Esophagus squamous epithelium (tissue), 5 donors: ENCODE measurements at places on chromosomes 11 and 22.

GRCh38 chr11:85558411-85558810, 68.7 kb downstream of the DLG2 start:
- H3K27ac ChIP-seq: no peak overlapping the region
- no peaks in the 10 kb centered on the region for H3K4me1 ChIP-seq
- H3K36me3 ChIP-seq: no peaks in the 10 kb centered on the region
- DNase-seq: no peak
- no peak overlapping the region for H3K4me3 ChIP-seq
- H3K27me3 ChIP-seq: no peaks in the 10 kb centered on the region

GRCh38 chr22:27651486-27651885, 150.1 kb downstream of the MN1 start:
- H3K36me3 ChIP-seq: no peaks in the 10 kb centered on the region
- H3K27ac ChIP-seq: peak overlapping the region; percentile 38
- peaks cover 3% of the 10 kb centered on the region for H3K27me3 ChIP-seq
- no peaks in the 10 kb centered on the region for H3K4me1 ChIP-seq
- no peak for DNase-seq

DNA sequence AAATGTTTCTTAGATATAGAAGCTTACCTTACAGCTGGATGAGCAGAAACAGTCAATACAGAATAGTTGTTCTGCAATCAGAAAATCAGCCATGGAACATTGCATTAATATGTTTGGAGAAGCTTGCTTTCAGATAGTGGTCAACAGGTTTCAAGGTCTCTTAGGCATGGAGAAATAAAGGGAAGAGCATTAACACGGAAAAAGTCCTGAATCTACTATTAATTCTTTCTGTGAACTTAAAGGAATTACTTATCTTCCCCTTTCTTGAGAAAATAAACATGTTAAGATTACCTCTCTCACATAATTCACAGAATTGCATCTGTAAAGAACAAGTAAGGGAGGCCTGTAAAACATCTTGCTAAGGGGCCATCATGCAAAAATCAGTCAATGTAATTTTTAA, at the start of gene OR5B3:
Gene OR5B3, minus strand, starts transcription at position 101 of the 400 bp plus-strand sequence. CDS start 3,465 bp downstream, outside the sequence.
- H3K4me3 ChIP-seq: no peak within 1 kb of the TSS
- no peaks in the 10 kb centered on the region for H3K36me3 ChIP-seq
- H3K27me3 ChIP-seq: no peaks in the 10 kb centered on the region
- H3K4me1 ChIP-seq: no peaks in the 10 kb centered on the region
- no peak within 1 kb of the TSS for H3K27ac ChIP-seq

DNA sequence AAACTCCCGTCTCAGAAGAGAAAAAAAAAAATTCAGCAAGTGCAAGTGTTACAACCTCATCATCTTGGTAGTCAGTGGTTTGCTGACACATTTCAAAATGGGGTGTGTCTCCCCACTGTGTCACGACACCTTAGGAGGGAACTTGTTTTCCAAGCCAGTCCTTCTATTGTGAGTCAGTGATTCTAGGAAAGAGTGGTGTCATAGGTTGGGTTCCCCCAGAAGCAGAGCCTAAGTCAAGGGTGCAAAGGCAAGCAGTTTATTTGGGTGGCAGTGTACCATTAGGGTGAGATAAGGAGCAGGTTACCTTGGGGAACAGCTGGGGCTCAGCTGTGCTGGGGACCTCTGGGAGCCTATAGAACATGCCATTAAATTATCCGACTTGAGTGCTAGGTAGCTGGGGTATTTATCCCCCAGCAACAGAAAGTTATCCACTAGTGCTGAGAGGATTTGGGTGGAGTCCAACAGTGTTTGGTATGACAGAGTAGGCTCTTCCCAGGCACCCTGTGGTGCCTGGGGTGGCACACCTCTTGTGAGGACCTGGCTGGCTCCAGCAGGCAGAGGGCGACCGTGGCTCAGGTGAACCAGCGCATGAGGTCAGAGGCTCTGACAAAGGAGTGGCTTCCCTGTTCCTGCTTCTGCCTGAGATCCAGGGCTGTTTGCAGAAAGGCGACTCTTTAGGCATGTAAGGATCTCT, 41.7 kb downstream of the KIAA1671 start:
- DNase-seq: no peak
- H3K27me3 ChIP-seq: no peaks in the 10 kb centered on the region
- H3K4me1 ChIP-seq: peaks cover 60% of the 10 kb centered on the region
- H3K36me3 ChIP-seq: no peaks in the 10 kb centered on the region
- H3K27ac ChIP-seq: peak overlapping the region; percentile 84

DNA sequence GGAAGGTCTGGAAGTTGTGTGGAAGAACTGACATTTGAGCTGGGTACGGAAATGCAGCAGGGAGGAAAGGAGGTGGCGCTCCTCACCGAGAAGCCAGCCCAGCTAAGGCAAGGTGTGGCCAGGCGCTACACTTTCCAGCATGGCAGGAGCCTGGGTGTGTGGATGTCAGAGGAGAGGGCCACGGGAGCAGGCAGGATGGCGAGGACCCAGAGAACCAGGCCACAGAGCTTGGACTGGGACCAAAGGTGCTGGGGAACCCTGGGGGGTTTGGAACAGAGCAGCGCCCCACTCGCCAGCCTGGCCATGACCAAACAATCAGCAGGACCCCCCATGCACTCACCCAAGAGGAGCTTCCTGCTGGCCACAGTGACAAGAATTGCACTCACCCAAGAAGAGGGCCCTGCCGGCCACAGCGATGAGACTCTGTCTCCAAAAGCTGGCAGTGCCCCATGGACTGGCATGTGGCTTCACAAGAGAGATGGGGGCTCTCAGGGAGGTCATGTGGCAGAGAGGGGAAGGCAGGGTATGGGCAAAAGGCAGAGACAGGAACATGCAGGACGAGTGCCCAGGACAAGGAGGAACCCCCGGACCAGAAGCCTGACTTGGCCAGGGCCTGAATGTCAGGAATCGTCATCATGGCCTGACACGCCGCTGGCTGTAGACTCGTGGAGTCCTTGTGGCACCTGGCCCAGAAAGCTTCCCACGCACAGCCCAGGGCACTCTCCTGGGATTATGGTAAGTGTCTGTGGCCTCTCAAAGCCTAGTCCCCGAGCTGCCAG, 45.4 kb downstream of the IGF2 start:
- DNase-seq: no peak
- no peak overlapping the region for H3K4me3 ChIP-seq
- H3K4me1 ChIP-seq: peaks cover 31% of the 10 kb centered on the region
- H3K27ac ChIP-seq: no peak overlapping the region
- no peaks in the 10 kb centered on the region for H3K27me3 ChIP-seq

DNA sequence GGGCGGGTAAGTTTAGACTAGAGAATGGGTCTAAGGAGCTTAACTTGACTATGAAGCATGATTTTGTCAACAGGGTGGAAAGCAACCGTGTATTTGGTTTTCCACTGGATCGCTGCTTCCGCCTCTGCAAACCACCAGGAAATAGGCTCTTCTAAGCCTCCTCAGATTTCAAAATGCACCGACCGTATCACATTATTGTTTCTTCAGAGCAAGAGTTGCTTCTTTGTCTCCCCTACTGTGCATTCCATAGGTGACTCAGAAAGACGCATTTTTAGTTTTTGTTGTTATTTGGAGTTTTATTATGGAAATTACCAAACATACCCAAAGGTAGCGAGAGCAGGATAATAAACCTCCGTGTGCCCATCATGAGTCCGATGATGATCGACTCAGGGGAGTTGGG, 64.3 kb upstream of the RASD2 start:
- peaks cover 15% of the 10 kb centered on the region for H3K4me1 ChIP-seq
- H3K27me3 ChIP-seq: no peaks in the 10 kb centered on the region
- no peak for DNase-seq
- no peaks in the 10 kb centered on the region for H3K36me3 ChIP-seq

DNA sequence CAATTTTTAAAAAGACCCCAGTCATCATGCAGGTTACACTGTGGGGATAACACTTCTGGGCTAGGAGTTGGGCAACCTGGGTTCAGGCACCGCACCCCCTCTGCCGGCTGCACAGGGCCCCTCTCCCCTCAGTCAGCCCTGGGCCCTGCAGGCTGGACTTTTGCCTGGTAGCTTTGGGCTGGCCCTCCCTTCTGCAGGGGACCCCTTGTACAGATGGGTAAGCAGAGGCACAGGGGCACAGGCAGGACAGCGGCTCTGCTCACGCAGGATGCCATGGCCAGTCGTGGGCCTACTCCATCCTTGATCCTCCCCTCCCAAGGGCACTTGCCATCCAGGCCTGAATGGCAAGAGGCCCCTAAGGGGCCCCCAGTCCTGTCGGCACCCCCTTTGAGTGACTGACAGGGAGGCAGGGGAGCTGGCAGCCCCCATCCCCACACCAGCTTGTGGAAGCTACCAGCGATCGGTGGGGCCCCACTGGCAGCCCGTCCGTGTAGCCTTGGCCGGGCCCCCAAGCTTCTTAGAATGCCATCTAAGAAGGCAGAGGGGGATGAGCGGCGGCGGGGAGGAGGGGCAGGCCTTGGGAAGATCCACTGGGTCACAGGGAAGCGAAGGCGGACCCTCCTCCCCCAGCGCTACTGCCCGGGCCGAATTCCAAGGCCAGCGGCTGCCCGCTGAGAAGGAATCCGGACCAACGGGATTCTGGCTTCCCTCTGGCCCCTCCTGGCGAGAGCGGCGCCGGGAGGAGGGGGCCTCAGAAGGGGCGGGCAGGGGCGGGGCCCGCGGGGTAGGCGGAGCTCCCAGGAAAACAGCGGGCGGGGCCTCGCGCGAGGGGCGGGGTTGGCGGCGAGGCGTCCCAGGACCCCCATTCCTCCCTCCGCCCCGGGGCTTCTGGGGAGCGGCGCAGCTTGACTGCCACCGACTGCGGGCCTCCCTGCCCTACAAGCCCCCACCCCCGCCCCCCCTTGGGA, 6.8 kb upstream of the CHKA start:
- no peaks in the 10 kb centered on the region for H3K27me3 ChIP-seq
- H3K4me1 ChIP-seq: peaks cover 25% of the 10 kb centered on the region
- peak overlapping the region; percentile 45 for H3K27ac ChIP-seq
- no peaks in the 10 kb centered on the region for H3K36me3 ChIP-seq

- H3K27me3 ChIP-seq: no peaks in the 10 kb centered on the region
- no peak for DNase-seq
- no peaks in the 10 kb centered on the region for H3K36me3 ChIP-seq
- H3K27ac ChIP-seq: peak overlapping the region; percentile 89
- H3K4me3 ChIP-seq: no peak overlapping the region
- H3K4me1 ChIP-seq: peaks cover 61% of the 10 kb centered on the region
Measured at GRCh38 chr22:42611051-42611450, 3.6 kb downstream of the POLDIP3 start.

DNA sequence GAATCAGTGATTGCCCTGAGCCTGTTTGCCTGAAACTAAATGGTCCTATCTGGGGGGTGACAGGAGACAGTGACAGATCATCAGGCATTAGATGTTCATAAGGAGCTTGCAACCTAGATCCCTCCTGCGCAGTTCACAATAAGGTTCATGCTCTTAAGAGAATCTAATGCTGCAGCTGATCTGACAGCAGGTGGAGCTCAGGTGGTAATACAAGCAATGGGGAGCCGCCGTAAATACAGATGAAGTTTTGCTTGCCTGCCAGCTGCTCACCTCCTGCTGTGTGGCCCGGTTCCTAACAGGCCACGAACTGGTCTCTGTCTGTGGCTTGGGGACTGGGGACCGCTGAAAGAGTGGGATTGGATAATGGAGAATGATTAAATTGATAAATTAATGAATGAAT, 14.0 kb downstream of the NOX4 start:
- no peaks in the 10 kb centered on the region for H3K27me3 ChIP-seq
- no peak for DNase-seq
- no peaks in the 10 kb centered on the region for H3K36me3 ChIP-seq
- no peak overlapping the region for H3K4me3 ChIP-seq

GRCh38 chr11:78912778-78913177, 338.1 kb upstream of the NARS2 start:
- no peaks in the 10 kb centered on the region for H3K4me1 ChIP-seq
- no peaks in the 10 kb centered on the region for H3K27me3 ChIP-seq
- H3K4me3 ChIP-seq: no peak overlapping the region
- DNase-seq: no peak
- H3K27ac ChIP-seq: no peak overlapping the region

DNA sequence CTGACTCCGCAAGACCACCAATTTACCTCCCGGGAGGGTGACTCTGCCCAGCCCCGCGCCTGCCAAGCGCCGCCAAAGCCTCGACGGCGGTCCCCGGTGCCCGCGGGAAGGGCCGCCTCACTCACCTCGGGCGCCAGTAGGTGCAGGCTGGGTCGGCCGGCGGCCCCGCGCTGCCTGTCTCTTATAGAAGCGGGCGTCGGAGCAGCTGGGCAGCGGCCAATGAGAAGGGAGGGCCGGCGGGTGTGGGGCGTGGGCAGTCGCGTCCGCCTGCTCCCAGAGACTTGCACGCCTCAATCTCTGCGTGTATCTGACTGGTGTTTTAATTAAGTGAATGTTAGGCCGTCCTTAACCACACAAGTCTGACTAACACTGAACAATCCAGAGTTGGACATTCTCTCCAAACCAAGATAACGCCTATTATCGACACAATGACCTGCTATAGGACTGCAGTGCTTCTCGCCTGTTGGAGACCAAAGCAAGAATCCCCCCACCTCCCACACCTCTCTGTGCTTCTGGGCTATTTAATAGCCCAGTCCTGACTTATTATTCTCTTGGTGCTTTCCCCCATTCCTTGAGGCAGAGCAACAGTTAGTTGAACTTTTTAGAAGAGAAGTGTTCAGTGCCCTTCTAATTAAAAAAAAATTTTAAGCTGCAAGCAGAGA, at the start of gene TPH1:
Gene TPH1, minus strand, starts transcription at position 154 of the 662 bp plus-strand sequence. CDS start 5,507 bp downstream, outside the sequence.
- no peak for DNase-seq
- H3K27ac ChIP-seq: no peak within 1 kb of the TSS
- H3K4me3 ChIP-seq: no peak within 1 kb of the TSS
- no peaks in the 10 kb centered on the region for H3K4me1 ChIP-seq

- H3K4me1 ChIP-seq: peaks cover 86% of the 10 kb centered on the region
- H3K27ac ChIP-seq: peak overlapping the region; percentile 94
- peak overlapping the region; percentile 98 for H3K4me3 ChIP-seq
Measured at GRCh38 chr11:65916391-65916790, 2.5 kb downstream of the C11orf68 start.

- H3K4me1 ChIP-seq: no peaks in the 10 kb centered on the region
- no peaks in the 10 kb centered on the region for H3K36me3 ChIP-seq
- no peaks in the 10 kb centered on the region for H3K27me3 ChIP-seq
- H3K4me3 ChIP-seq: no peak overlapping the region
- no peak for DNase-seq
Measured at GRCh38 chr11:11000579-11001283, 142.9 kb upstream of the ZBED5 start.

DNA sequence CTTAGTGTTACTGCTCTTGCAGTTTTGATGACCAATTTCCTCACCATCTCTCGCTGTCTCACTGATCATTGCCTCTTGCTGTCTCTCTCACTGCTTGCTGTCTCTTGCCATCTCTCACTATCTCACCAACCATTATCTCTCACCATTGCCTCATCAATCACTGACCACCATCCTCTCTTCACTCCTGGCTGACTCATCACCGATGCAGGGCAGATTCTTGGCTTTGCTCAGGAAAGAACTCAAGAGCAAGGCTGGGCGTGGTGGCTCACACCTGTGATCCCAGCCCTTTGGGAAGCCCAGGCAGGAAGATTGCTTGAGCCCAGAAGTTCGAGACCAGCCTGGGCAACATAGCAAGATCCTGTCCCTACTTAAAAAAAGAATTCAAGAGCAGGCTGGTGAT, 66.3 kb upstream of the SYN3 start:
- no peaks in the 10 kb centered on the region for H3K36me3 ChIP-seq
- no peak overlapping the region for H3K4me3 ChIP-seq
- H3K4me1 ChIP-seq: no peaks in the 10 kb centered on the region
- no peak overlapping the region for H3K27ac ChIP-seq
- no peaks in the 10 kb centered on the region for H3K27me3 ChIP-seq
